Activated naive CD4-positive, alpha-beta T cell (primary cell): ENCODE measurements at places on chromosomes 6 and 20.

DNA sequence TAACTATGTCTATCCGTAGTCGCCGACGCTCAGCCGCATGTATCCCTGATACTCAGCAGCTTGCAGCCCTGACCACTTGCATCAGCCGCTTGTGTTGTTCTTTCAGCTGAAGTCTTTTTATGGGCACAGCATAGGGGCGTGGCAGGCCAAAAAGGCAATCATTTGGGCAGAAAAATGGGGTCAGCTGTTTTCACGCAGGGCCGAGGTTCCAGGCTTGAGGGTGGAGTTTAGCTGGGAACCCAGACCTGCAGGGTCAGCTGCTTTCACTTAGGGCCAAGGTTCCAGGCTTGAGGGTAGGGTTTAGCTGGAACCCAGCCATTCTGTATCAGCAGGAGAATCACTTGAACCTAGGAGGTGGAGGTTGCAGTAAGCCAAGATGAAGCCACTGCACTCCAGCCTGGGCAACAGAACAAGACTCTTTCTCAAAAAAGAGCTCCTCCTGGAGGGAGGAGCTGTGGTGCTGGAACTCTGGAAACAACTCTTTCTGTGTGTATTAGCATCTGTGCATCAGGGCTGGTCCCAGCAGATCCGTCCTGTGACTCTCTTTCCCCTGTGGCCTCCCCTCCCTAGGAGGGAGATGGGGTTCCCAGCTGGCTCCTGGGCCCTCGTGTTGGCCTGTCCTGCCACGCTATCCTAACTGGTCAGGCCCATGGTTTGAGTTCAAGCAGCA lies 56.9 kb upstream of the PRND start:
- DNase-seq = no peak

DNA sequence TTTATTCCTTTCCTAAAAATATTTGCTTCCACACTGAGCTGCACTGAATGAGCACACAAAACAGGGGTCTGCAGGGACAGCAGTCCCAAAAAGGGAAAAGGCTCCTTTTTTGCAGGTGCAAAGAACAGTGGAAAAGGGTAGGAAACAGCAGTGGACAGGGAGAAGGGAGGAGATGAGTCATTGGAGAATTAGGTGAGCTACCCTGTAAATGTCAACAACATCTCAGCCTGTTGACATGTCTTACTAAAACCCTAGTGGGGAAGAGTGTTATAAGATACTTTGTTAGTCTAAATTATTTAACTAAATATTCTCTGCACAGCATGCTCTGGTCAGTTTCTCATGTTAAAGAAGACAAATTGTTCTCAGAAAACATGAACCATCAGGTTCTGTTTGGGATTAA lies 151.5 kb upstream of the FBXL4 start:
- no peak for DNase-seq

DNA sequence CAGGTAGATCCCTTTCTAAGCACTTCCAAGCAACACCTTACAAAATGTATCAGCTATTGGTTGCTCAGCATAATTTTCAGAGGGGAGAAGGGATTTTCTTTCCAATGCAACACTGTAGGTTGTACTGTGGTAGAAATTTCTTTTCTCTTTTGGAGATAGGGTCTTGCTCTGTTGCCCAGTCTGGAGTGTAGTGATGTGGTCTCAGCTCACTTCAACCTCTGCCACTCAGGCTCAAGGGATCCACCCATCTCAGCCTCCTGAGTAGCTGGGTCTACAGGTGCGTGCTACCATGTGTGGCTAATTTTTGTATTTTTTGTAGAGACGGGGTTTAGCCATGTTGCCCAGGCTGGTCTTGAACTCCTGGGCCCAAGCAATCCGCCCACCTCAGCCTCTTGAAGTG lies 16.3 kb downstream of the RAD21L1 start:
- DNase-seq = no peak

GRCh38 chr6:145071836-145072235 lies 663.5 kb downstream of the EPM2A start:
- no peak for DNase-seq

- no peak for DNase-seq
Measured at GRCh38 chr20:10594296-10594868, 79.4 kb downstream of the JAG1 start.

DNA sequence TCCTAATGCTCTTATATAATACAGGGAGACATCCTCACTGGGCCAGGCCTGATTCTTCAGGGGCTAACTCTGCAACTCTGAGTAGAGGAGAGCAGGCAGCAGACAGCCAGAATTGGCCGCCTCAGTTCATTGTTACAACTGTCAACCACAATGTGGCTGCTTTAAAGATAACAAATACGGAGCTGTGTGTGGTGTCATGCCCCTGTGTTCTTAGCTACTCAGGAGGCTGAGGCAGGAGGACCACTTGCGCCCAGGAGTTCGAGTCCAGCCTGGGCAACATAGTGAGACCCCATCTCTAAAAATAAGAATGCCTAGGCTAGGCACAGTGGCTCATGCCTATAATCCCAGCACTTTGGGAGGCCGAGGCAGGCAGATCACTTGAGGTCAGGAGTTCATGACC lies 34.3 kb downstream of the CEP250 start:
- DNase-seq = no peak

DNA sequence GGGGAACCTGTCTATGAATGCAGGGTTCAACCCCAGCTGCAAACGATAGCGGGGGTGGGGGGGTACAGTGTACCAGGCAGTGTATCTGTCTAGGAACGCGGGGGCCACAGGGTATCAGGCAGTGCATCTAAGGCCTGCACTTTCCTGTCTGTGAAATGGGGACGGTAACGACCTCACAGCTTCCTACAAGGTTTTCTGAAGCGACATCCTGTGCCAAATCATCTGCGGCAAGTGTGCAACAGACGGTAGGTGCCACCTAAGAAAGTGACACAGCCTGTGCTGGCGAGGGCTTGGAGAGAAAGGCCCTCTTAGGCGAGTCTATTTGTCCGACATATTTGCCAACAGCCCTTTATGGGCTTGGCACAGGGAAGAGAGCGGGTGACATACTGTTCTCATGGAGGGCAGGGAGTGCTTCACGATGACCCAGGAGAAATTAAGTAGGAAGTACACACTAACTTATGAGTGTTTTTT lies 3.8 kb downstream of the DIDO1 start:
- no peak for DNase-seq

DNA sequence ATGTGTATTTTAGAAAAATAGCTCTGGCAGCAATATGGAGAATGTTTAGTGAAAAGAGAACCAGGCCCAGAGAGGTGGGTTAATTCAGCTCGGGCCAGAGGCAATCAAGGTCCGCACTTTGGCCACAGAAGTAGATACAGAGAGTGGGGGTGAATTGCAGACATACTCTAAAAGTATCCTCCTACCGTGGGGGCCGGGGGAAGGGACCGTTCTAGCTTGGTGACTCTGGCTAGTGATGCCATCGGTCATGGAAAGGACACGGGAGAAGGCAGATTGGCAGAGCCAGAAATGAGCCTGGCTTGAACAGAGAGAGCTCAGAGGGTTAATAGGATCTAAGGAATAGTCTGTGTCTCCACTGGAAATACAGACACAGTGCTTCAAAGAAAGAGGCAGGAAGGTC lies 173.1 kb downstream of the MTHFD1L start:
- DNase-seq = no peak

GRCh38 chr6:3329393-3330051 lies 70.8 kb downstream of the PSMG4 start:
- DNase-seq = no peak
